Right atrium auricular region (tissue), 2 donors: ENCODE measurements at places on chromosomes 12 and 14. TPM values are rescaled to one million over a fixed set of nuclear protein-coding genes. Genes with fewer than 3 reads are reported as not detected.

PLBD1 gene
- total RNA-seq: 21.5 TPM

RASSF3 gene
- total RNA-seq: 88.4 TPM

- no peak overlapping the region for H3K27ac ChIP-seq
- no peak for DNase-seq
- no peaks in the 10 kb centered on the region for H3K36me3 ChIP-seq
- no peaks in the 10 kb centered on the region for H3K27me3 ChIP-seq
- no peaks in the 10 kb centered on the region for H3K4me1 ChIP-seq
These were observed 319.1 kb upstream of the RGS6 start for GRCh38 chr14:71613168-71613567.

- DNase-seq: no peak
- no peaks in the 10 kb centered on the region for H3K27me3 ChIP-seq
- no peak overlapping the region for H3K4me3 ChIP-seq
- no peak overlapping the region for H3K27ac ChIP-seq
These were observed 20.9 kb upstream of the SCFD1 start for GRCh38 chr14:30600922-30601918.

DNA sequence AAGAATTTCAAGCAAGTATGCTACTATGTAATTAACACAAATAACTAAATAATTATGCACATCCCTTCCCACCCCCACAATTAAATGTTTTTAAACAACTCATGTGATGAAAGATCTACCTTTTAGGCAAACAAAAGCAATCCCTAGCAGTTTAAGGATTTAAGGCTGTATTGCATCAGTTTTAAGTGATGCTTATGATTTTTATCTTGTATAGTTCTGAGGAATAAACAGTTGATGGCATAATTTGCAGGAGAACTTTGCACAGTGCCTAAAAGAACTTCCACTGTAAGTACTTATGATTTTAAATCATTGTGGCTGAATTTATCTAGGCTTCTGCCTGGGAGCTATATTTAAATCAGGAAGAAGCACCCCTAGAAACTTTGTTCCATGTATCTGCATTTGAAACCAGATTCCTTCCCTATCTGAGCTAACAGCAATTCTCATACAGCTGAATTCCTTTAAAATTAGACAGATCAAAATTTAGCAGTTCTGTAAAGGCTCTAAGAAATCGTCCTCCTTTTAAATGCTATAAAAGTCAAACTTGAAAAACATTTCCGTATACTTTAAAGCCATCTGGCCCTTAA lies 388.6 kb downstream of the BCAT1 start:
- peak overlapping the region; percentile 82 for H3K4me3 ChIP-seq
- no peak for DNase-seq
- H3K27ac ChIP-seq: peak overlapping the region; percentile 86
- H3K4me1 ChIP-seq: peaks cover 18% of the 10 kb centered on the region
- no peaks in the 10 kb centered on the region for H3K27me3 ChIP-seq

- DNase-seq: no peak
- no peaks in the 10 kb centered on the region for H3K4me1 ChIP-seq
- no peaks in the 10 kb centered on the region for H3K36me3 ChIP-seq
These were observed at the start of gene WNT1 for GRCh38 chr12:48978291-48978740. Gene WNT1, plus strand, starts transcription at chr12:48978322. Its CDS starts 329 bp downstream, at chr12:48978651.
